ENCODE measurements at places on chromosomes 7 and 10.

DNA sequence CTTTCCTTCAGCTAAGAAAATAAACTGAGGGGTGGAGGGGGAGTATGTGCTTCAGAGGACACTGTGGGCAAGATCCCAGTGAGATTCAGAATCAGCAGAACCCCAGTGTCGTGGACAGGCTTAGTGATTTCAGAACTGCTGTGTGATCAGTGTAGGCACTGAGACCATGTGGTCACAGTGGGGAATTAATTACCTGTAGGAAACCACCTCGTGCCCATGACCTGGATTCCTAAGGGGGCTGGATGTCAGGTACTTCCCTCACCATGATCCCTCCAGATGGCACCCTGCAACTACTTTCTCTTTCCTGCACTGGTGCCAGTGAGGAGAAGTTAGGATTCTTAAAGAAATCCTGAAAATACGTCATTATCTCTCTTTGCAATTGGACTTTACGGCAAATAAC lies 64.4 kb downstream of the HBP1 start:
- DNase-seq: no peak

- no peak for DNase-seq
Observed at GRCh38 chr7:140390034-140390433, 8.3 kb downstream of the SLC37A3 start.

GRCh38 chr7:52053525-52053924 lies 736.9 kb upstream of the COBL start:
- DNase-seq: no peak

- no peak for DNase-seq
Observed at GRCh38 chr7:95582578-95583293, 13.6 kb downstream of the PDK4 start.

DNA sequence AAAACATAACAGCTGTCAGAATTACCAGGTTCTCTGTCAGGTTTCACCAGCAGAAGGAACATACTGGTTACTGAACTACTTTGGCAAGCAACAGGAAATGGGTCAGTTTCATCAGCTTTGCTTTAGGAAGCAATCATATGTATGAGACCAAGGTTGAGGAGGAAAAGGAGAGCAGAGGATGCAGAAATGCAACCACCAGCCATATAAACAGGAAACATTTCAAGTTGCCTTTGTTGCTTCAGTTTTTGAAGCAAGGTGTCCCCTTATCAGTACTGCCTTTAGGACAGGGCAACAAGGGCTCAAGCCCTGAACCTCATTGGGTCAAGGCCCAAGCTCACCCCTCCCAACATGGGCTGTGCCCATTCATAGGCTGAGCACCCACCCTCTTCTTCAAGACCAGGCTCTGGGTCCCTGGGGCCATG lies 10.2 kb downstream of the HIPK2 start:
- DNase-seq: no peak

GRCh38 chr7:50119815-50120637 lies 27.0 kb upstream of the ZPBP start:
- no peak for DNase-seq

- DNase-seq: no peak
Observed at GRCh38 chr7:108205311-108205710, 75.2 kb upstream of the LAMB4 start.

GRCh38 chr10:68348265-68348741 lies 15.6 kb upstream of the PBLD start:
- no peak for DNase-seq

GRCh38 chr7:79876848-79877252 lies 257.8 kb upstream of the GNAI1 start:
- no peak for DNase-seq

- DNase-seq: no peak
Observed at GRCh38 chr7:55504967-55505658, 67.2 kb downstream of the VOPP1 start.

GRCh38 chr7:143289421-143289820 lies 1.3 kb downstream of the CASP2 start:
- DNase-seq: no peak

- no peak for DNase-seq
Observed at GRCh38 chr10:131982185-131982756, 548 bp upstream of the BNIP3 start.

DNA sequence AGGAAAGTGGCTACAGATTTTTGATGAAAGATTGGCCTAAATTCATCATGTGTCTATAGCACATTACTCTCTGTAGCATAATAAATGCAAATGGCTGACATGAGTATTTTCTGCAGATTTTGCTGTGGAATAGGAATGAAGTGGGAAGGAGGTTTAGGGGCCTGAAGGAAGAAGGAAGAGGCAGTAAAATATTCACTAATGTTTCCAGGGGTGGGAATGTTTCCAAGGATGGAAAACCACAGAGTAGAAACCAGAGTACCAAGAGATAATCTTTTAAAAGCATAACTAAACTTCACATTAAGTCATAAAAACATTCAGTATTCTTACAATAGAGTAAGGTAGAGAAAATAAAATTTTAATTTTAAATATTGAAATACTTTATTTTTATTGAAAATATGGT lies 267.8 kb downstream of the BICC1 start:
- no peak for DNase-seq

- no peak for DNase-seq
Observed at GRCh38 chr10:44992732-44993225, 7.9 kb upstream of the ZNF22 start.

GRCh38 chr10:14225379-14225778 lies 105.3 kb downstream of the FRMD4A start:
- no peak for DNase-seq

- DNase-seq: no peak
Observed at GRCh38 chr10:15320522-15321203, 50.4 kb downstream of the FAM171A1 start.

DNA sequence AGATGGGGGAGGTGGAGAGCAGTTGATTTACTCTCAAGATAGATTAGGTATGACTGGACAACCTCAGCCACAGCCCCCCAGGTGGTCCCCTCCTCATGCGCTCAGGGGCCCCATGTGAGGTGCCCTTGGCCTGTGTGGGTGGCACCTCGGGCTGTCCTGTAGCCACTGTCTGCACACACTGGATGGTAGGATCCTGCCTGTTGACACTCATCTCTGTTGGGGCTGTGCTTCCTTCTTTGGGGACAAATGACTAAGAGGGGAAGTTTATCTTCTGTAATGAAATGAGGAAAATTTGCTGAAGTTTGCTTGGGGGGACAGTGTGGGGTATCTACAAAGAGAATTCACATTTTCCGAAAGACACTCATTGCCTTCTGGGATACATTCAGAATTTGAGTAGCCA lies 53.6 kb upstream of the ANTXRL start:
- no peak for DNase-seq

GRCh38 chr7:2936891-2937580 lies 92.9 kb upstream of the GNA12 start:
- no peak for DNase-seq

DNA sequence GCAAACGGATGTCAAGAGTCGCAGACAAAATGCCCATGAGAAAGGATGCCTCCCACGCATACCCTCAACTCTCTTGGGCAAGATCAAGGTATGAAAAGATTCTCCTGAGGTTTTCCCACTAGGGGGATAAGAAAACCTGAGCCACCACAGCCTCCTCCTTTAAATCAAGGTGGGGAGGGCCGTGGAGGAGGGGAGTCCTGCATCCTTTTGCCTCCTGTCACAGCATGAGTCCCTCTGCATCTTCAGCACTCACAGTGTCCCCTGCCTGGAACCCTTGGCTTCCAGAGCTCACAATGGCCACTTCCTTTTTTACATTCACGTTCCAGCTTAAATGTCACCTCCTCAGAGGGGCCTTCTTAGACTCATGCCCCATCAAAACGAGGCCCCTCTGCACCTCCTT lies 207.6 kb downstream of the GLI3 start:
- DNase-seq: no peak

- no peak for DNase-seq
Observed at GRCh38 chr7:1562597-1563051, 6.6 kb upstream of the TMEM184A start.

DNA sequence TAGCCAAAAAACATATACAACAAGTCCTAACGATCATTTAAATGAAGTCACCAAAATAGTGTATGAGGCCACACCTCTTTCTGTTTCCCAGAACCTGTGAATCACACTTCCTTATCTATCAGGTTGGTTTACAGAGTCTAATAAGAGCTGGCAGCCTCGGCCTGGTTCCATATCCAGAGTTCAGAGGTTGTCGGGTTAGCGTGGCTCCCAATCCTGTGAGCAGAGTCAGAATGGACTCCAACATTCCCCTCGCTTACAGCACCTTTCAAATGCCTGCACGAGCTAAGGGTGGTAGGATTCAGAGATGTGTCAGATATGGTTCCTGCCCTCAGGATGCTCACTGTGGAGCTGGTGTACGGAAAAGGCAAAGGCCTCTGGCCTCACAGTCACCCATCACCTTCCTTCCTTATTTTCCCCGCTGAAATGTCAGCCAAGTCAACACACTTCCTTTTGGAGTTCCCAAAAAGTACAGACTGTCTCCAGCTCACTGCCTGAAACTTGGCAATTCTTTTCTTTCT lies 6.0 kb downstream of the IL15RA start:
- DNase-seq: no peak

DNA sequence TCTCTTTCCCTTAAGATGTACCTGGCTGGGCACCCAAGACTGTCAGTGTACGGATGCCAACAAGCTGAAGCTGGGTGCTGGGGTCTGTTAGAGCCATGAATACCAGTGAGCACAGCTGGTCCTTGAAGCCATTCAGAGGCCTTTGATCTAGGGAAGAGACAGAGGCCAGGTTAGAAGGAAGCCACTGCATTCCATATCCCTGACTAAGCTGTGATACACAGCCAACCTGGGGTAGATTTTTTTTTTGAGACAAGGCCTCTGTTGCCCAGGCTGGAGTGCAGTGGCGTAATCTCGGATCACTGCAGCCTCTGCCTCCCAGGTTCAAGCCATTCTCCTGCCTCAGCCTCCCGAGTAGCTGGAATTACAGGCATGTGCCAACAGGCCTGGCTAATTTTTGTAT lies 20.8 kb downstream of the ZDHHC16 start:
- DNase-seq: no peak

- no peak for DNase-seq
Observed at GRCh38 chr10:56632537-56632936, 271.5 kb upstream of the ZWINT start.

DNA sequence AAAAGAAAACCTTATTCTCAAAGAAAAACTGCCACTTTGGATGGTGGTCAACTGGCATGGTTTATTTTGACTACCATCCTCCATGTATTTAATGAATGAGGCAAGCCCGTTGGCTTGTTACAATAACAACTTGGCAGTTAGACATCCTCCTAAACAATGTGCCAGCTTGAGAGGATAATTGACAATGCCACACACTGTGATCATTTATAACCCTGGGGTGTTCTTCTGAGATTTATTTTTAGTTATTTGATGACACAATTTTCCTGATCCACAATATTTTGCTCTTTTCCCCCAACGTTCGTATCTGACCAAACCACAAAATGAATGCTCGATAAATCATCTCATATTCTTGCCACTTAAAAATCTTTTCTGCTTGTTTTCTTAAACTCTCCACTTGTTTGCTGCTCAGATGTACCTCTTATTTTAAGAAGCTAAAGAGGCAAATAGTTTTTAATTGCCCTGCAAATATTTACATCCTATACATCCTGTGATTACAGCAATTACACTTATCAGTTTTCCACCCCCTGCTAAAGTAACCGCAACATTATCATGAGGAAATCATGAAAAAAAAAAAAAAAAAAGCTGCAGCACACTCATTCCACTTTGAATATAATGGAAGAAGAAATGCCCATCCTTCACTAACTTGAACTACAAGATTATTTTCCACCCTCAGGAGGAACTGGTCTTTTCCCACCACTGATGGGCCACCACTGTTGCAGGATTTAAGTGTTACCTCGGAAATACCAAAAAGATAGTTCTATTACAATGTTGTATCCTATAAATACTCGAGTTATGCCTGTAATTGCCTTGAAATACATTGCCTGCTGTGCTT lies 119.9 kb downstream of the MBL2 start:
- DNase-seq: no peak

- no peak for DNase-seq
Observed at GRCh38 chr10:58465629-58466028, 47.0 kb upstream of the BICC1 start.

- no peak for DNase-seq
Observed at GRCh38 chr7:82468435-82468834, 24.9 kb upstream of the CACNA2D1 start.
